ENCODE measurements at places on chromosomes 11 and 22. TPM values are rescaled to one million over a fixed set of nuclear protein-coding genes. Genes with fewer than 3 reads are reported as not detected.

The OR2AG2 gene
- not detected for total RNA-seq

The BCO2 gene
- total RNA-seq, result 0.96 TPM

The EFCAB6 gene
- total RNA-seq, result 0.42 TPM

The OR52A1 gene
- not detected for total RNA-seq

The DBX1 gene
- total RNA-seq, result not detected

The NLRP6 gene
- not detected for total RNA-seq

The TMEM151A gene
- 4.1 TPM for total RNA-seq

The PHF5A gene
- total RNA-seq, result 71.7 TPM

The SYT9 gene
- total RNA-seq, result 0.12 TPM

The SCGB2A2 gene
- total RNA-seq, result not detected

The GDPD4 gene
- total RNA-seq, result not detected

The ELF5 gene
- total RNA-seq, result not detected

The ABTB2 gene
- 43.0 TPM for total RNA-seq

The FAM181B gene
- 0.03 TPM for total RNA-seq

The OTOG gene
- total RNA-seq, result not detected

The RTN4R gene
- total RNA-seq, result 15.5 TPM

The RIMBP3C gene
- not detected for total RNA-seq

The OR5B21 gene
- total RNA-seq, result not detected

The DEPDC7 gene
- total RNA-seq, result 6.9 TPM

The NXPE4 gene
- total RNA-seq, result not detected

The OR4X1 gene
- total RNA-seq, result not detected

The C11orf65 gene
- 0.19 TPM for total RNA-seq

The CKAP5 gene
- total RNA-seq, result 79.6 TPM

The HBD gene
- not detected for total RNA-seq
